Right renal cortex interstitium (tissue), 3 donors: ENCODE measurements at places on chromosomes 7 and 10. TPM values are rescaled to one million over a fixed set of nuclear protein-coding genes. Genes with fewer than 3 reads are reported as not detected.

CALML5 gene
- polyA plus RNA-seq, result not detected

ENKUR gene
- polyA plus RNA-seq, result 5.5 TPM

SLC26A4 gene
- polyA plus RNA-seq, result 7.9 TPM

ABCB4 gene
- 2.1 TPM for polyA plus RNA-seq

FAM180A gene
- polyA plus RNA-seq, result not detected

AHCYL2 gene
- polyA plus RNA-seq, result 27.6 TPM

ZCCHC24 gene
- 20.8 TPM for polyA plus RNA-seq

KMT2C gene
- polyA plus RNA-seq, result 38.3 TPM

SNCG gene
- polyA plus RNA-seq, result 23.4 TPM

MCM10 gene
- 11.3 TPM for polyA plus RNA-seq

TMEM236 gene
- polyA plus RNA-seq, result 0.25 TPM

PCGF6 gene
- 14.6 TPM for polyA plus RNA-seq

KLLN gene
- 1.5 TPM for polyA plus RNA-seq

PNLIPRP1 gene
- 0.21 TPM for polyA plus RNA-seq

SLC18A3 gene
- polyA plus RNA-seq, result not detected

GDF2 gene
- polyA plus RNA-seq, result not detected

ADRA2A gene
- 4.5 TPM for polyA plus RNA-seq

GSTO2 gene
- 30.4 TPM for polyA plus RNA-seq

ACSM6 gene
- 0.12 TPM for polyA plus RNA-seq

GNB2 gene
- 164 TPM for polyA plus RNA-seq

PLAC9 gene
- polyA plus RNA-seq, result 16.0 TPM

CALML3 gene
- polyA plus RNA-seq, result not detected

NUTM2A gene
- 3.7 TPM for polyA plus RNA-seq

TMEM168 gene
- polyA plus RNA-seq, result 43.5 TPM

PSPH gene
- 30.6 TPM for polyA plus RNA-seq

NAT16 gene
- polyA plus RNA-seq, result not detected

TMEM139 gene
- polyA plus RNA-seq, result 51.9 TPM

CRHR2 gene
- polyA plus RNA-seq, result 0.24 TPM

ZNF22 gene
- 102 TPM for polyA plus RNA-seq

LLCFC1 gene
- polyA plus RNA-seq, result 0.33 TPM
